ENCODE measurements at places on chromosomes 16 and 17.

DNA sequence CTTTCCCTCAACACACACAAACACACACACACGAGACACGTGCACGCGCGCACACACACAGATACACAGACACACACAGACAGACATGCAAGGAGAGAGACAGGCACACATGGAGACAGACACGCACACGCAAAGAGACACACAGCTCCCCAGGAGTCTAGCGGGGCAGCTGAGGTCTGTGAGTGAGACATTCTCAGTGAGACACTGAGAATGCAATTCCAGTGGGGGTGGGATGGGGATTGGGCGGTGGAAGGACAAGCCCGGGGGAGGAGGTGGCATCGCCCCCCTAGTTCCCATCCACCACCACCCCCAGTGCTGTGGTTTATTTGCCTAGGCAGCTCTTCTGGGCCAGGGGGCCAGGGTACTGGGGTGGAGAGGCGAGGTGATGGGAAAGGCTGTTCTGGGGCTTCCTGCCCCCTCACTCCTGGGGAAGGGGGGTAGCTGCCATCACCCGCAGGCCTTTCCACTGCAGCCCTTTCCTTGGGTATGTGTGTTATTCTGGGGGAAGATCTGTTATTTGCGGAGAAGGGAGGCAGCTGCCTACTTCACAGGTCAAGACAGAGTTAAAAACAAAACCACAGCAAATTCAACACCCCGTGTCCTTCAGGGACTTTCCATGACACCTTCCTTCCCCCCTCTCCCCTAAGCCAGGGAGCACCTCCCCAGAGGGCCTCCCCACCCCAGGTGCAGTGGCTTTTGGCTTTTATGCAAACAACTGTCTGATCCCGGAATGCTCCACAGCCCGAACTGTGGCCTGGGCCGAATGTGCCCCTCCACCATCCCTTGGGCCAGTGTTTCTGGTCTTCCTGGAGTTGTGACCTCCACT is 18.0 kb downstream of the GRB7 start:
- no peak for DNase-seq

DNA sequence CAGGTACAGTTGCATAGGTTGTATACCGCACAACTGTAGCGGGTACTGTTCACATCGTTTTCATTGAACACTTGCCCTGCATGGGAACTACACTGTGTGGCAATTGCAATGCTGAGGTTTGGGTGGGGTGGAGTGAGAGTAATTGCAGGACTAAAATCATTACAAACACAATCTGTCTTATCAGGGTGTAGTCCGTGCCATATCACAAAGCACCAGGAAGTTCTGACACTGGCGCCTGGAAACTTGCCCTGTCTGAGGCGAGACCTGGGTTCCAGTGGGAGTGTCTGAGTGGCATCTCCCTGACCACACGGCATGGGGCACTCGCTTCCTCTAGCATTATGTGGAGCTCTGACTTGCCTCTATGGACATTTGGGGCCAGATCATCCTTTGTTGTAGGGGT is 153.4 kb downstream of the RGS9 start:
- no peak for DNase-seq

DNA sequence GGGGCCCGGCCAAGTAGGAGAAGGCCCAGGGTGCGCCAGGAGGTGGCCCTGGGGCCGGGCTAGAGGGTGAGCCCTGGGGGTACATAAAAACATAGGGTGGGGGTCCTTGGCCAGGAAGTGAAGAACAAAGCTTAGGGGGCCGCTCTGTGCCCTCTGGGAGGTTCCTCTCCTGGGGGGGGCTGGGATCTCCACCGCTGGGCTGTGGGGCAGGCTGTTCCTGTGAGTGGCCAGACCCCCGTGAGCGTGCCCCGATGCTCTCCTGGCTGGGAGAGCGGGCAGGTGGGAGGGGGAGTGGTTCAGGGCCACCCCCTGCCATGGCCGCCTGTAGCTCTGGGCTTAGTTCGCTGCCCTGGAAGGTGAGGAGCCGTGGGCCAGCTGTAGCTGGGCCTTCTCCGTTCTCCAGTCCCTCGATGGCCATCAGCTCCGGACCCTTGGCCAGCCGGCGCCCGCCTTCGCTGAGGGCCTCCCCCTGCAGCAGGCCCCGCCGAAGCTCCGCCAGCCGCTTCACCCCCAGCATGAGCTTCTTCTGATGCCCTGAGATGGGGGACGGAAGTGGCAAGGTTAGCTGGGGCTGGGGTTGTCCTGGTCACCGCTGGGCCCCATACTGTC is 12.5 kb downstream of the CASKIN2 start:
- DNase-seq: no peak

GRCh38 chr16:55628306-55628968 is 27.4 kb upstream of the SLC6A2 start:
- no peak for DNase-seq

DNA sequence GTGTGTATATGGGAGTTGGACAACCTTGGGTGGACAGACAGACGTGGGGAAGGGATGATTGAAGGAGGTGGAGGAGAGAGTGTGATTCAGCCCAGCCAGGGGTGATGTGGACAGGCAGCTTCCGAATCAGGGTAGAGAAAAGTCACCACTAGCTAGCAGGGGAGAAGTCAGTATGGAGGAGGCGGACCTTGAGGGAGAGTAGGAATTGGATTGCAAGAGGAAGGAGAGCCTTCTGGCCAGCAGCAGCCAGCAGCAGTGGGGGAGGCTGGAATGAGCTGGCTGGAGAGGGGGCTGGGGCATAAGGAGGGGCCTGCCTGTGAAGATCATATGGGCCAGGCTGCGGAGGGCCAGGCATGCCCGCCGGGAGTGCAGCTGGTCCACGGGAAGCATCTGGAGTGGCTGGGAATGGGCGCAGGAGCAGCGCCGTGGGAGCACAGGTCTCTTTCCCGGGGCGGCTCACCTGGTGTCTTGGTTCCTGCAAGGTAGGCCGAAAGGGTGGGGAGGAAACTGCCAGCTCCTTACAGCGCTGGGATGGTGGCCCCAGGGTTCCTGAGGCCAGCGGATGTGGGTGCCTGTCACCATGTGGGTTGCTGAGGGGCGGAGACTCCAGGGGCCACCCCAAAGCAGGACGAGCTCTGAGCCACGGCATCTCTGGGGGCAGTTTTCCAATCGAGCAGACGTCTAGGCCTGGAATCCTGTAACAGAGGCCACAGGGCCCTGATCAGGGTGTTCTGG is 235.3 kb downstream of the SEC14L1 start:
- DNase-seq: peak; percentile 89

- DNase-seq: no peak
These were observed 53.3 kb upstream of the CCL2 start for GRCh38 chr17:34201767-34202166.

GRCh38 chr16:71347146-71347545 is 11.4 kb upstream of the CALB2 start:
- no peak for DNase-seq

GRCh38 chr17:64441772-64442540 is 7.0 kb upstream of the MILR1 start:
- DNase-seq: peak; percentile 87

- no peak for DNase-seq
These were observed 43.7 kb downstream of the SEC14L1 start for GRCh38 chr17:77184474-77184873.

- no peak for DNase-seq
These were observed 306.2 kb downstream of the CEP112 start for GRCh38 chr17:65885541-65886312.

DNA sequence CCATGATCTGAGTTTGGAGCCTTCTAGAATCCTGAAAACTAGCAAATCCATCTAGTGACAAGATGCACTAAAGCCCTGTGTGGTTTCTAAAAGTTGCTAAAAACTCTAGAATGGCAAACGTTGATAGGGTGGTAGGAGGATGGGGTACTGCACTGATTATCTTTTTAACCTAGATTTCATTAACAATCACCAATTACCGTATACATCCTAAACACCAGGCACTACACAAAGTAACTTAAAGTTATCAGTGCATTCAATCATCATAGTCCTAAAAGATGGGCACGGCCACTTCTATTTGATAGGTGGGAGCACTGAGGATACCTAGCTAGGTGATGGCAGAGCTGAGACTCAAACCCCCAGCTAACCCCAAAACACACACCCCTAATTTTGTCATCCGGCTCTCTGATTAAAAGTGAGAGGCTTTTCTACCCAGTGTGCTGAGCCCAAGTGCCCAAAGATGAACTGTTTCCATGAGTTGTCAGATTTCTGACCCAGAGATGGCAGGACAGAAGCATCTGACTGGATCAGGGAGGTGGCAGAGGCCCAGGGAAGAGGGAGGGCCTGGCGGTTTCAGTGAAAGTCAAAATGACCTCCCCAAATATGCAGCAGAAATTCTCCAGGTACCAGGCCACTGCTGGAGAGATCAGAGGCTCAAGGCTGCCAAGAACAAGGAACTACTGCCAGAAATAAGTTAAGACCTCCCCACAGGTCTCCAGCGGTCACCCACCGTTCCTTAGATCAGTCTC is 396.8 kb downstream of the SOX9 start:
- DNase-seq: no peak

GRCh38 chr16:85959686-85960085 is 60.7 kb downstream of the IRF8 start:
- DNase-seq: no peak

GRCh38 chr17:82889496-82890338 is 49.9 kb upstream of the ZNF750 start:
- no peak for DNase-seq

GRCh38 chr17:77306790-77307478 is 166.2 kb downstream of the SEC14L1 start:
- DNase-seq: no peak

- DNase-seq: no peak
These were observed 4.5 kb downstream of the NHERF1 start for GRCh38 chr17:74752822-74753401.
